ENCODE measurements at places on chromosomes 3 and 15.
A peak's percentile ranks its signal among the peaks of the same experiment; 100 is the strongest.

- DNase-seq, result no peak
These were observed 79.6 kb upstream of the GADL1 start for GRCh38 chr3:30974071-30974470.

DNA sequence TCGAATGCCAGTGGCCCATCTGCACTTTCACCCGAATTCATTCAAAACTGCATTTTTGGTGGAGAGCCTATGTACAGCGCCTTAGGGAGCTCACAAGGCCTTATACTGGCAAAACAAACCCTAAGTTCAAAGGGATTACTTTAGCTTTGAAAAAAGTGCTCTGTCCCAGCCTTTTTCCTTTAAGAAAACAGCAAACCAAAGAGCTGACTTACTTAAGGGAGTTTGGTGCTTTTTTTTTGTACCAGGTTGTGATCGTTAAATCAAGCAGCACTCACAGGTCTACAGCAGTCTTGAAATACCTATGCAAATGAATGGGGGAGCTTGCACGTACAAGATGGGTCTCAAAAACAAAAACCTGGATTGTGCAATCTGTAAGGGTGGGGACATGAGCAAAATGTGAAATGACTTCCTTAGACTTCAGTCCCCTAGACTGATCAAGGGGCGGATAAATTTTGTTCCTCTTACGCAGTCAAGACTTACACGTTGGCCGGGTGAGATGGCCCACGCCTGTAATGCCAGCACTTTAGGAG, 11.6 kb upstream of the PIK3CB start:
- no peak for DNase-seq

GRCh38 chr3:160921020-160921635, 165.1 kb downstream of the PPM1L start:
- DNase-seq, result no peak

DNA sequence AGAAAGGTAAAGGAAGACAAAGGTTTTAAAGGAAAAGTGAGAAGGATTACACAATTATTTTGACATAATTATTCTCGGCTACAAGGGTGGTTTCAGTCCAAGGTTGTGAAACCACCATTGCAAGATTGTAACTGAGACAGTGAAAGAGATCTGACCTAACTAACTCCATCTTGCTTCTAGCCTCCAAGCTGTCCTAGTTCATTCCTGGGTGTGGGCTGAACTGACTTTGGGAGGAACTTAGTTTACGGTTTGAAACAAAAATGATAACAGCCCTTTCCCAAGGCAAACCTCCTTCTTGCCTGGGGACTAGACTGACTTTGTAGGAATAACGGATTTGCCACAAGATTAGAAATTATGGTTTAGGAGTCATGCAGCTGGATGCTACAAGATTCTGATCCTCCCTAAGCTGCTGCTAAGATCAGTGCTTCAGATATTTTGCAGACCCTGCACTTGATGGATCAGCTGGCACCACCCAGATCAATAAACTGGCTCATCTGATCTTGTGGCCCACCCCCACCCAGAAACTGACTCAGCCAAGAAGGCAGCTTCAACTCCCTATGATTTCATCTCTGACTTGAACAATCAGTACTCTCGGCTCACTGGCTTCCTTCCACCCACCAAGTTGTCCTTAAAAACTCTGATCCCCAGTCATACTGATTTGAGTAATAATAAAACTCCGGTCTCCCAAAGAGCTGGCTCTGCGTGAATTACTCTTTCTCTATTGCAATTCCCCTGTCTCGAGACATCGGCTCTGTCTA, 57.7 kb upstream of the AADACL2 start:
- no peak for DNase-seq

DNA sequence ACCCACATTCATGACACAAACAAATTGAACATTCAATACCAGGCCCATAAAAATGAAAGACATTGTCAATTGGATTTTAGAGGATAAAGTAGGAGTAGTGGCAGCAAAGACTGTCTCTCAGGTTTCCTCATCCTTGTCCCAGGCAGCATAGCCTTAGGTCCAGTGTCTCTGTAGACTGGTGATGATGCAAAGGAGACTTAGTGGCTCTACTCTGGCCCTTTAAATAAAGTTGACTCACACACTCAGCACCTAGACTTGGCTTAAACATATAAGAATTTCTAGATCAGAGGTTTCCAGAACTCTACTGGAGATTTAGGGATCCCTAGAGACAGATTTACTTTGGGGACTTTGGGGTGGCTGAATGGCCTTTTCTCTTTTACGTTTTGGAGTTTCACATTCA, 166.6 kb downstream of the NR1D2 start:
- DNase-seq, result no peak

GRCh38 chr3:193704431-193704830, 111.4 kb downstream of the OPA1 start:
- DNase-seq, result no peak

GRCh38 chr3:100737334-100737733, 28.0 kb downstream of the TFG start:
- DNase-seq, result no peak

DNA sequence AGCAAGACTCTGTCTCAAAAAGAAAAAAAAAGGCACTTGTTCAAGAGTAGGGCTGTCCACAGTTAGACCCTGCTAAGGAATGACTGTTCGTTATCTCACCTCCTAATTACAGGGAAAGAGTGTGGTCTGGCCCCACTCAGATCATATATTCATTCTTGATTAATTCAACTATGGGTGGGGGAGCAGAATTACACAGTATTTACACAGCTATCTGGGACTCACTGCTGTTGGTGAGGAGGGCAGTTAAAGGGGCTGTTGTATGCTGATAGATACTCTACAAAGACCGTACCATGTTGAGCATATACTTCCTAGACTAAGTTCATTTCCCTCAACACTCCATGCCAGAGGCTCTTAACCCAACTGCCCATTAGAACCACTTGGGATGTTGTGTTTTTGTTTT, 3.8 kb upstream of the ZNF620 start:
- DNase-seq, result no peak

DNA sequence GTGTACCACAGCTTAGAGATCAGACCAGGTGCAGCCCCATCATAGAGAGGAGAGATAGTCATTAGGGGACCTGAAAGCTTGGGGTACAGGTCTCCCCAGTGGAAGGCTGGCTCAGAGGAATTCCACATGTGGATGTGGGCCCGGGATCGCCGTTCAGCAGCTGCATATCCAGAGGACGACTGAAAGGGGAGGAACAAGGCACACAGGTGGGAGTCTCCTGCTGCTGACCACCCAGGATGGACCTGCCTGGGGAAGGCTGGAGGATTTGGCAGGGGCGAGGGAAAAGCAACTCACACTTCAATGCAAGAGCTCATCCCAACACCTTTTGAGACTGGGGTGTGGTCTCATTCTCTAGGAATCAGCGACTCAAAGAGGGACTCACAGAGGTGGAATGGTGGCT, 25.0 kb upstream of the MRPS22 start:
- no peak for DNase-seq

GRCh38 chr3:13208706-13209633, 135.7 kb upstream of the IQSEC1 start:
- DNase-seq, result no peak

DNA sequence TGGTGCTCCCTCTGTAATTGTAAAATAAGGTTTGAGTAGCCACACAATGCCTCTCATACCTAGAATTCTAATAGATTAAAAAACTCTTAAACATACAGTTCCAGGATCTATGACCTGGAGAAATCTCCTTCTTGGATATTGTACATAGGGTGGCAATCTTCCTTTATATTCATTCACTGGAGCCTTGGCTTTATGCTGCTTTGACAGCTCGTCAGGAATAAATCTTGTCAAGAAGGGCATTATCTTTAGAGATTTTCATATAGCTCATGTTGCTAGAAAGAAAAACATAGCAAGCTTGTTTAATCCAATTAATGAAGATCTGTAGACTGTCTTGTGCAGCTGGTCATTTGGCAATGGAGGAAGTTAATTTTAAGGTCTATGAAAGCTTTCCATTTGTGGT, 131.1 kb downstream of the PYDC2 start:
- DNase-seq, result no peak

- no peak for DNase-seq
These were observed 2.9 kb downstream of the MYD88 start for GRCh38 chr3:38141173-38141951.

DNA sequence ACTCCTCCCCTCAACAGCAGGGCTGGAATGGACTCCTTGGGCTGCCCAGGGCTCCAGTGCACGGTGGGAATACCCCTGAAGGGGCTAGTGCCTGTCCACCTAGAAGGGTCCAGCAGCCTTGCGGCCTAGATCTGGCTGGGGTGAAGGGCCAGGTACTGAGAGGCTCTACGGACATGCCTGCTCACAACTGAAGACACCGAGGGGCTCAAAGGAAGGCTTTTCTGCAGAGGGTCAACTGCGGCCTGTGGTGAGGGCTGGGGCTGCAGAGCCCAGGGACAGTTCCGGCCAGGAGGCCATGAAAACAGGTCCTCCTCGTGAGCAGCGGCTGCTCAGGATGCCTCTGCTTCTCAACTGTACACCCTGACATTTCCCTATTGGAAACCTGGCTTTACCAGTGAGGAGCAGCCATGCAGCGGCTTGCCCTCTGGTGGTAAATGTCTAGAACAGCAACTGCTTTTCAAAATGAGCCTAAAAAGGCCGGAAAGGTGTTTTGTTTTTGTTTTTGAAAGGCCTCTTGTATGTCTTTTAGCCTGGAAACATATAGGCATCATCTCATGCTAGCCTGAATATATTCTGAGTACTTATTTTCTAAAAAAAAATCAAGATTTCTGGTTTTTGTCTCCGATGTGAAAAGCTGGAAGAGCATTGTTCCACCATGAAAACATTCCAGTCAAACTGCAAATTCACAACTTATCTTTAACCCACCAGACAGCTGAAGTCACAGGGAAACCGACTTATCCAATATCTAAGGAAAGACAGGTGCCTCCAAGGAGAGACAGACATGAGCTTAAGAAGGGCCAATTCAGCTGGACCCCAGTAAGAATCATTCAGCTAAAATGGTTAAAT, 163.4 kb downstream of the KLF13 start:
- peak; percentile 18 for DNase-seq

- no peak for DNase-seq
These were observed 28.5 kb downstream of the ACSBG1 start for GRCh38 chr15:78205856-78206255.

GRCh38 chr3:123352134-123352554, 96.7 kb downstream of the ADCY5 start:
- no peak for DNase-seq

DNA sequence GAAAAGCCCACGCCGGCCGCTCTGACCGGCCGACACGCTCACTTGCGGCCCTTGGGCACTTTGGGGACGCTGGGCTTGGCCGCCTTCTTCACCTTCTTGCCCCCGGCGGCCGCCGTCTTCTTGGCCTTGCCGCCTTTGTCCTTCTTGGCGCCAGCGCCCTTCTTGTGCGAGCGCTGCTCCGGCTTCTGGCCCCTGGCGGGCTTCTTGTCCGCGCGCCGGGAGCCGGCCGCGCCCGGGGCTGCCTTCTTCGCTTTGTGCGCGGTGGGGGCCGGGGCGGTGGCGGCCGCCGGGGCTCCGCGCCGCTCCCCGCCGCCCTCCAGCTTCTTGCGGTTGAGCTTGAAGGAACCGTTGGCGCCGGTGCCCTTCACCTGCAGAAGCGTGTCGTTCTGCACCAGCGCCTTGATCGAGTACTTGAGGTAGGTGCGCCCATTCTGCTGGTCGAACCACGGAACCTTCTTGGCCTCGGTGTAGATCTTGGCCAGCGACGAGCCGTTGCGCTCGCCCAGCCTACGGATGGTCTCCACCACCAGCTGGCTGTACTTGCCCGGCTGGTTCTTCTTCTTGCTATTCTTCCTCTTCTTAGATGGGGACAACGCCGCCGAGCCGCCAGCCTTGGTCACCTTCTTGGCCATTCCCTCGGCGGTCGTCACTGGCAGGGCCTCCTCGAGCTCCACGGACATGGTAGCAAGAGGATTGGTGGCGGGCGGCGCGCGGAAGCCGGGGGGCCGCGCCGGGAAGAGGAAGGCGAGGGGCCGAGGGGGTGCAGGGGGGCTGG, 36.7 kb downstream of the HMCES start:
- peak; percentile 27 for DNase-seq

GRCh38 chr15:63473007-63473748, 31.2 kb upstream of the USP3 start:
- DNase-seq, result no peak

GRCh38 chr15:73079565-73079964, 27.3 kb downstream of the NEO1 start:
- no peak for DNase-seq

DNA sequence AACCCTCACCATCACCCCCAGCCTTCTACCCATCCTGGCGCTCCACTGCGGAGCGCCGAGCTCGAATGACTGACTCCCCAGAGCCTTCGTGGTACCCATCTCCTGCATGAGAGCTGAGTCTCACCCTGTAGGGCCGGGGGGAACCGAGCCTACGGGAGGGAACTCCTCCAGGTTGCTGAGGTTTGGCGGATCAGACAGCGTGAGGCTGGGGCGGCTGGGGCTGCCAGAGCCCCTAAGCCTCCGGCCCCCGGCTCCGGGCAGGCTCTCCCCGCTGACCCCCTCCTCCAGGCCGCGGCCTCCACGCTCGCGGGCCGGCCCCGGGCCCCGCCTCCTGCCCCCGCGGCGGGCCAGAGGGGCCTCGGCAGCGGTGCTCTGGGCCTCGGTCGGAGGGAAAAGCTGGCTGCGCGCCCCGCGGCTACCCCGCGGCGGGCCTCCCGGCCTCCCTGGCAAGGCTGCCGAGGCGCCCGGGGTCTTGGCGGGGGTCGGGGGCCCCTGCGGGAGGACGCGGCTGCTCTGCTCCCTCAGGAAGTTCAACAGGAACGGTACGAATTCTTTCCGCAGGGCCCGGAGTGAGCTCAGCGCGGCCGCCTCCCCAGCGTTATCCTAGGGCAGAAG, 643 bp downstream of the CDAN1 start:
- DNase-seq, result no peak

DNA sequence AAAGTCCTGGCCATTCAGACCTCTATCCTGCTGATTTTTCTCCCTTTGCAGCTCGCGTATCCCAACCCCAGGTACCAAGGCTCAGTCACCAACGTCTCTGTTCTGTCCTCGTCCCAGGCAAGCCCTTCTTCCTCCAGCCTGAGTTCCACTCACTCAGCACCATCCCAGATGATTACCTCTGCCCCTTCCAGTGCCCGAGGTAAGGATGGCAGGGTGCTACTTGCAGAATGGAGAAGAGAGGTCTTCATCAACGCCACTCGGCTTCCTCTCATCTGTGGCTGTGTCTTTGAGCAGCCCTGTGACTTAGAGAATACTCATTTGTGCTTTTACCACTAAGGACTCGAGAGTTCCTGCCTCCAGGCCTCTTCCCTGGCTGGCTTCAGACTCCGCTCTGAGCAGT, 22.6 kb upstream of the MANF start:
- DNase-seq, result no peak

GRCh38 chr3:179260949-179261765, 10.2 kb upstream of the KCNMB3 start:
- peak; percentile 58 for DNase-seq

DNA sequence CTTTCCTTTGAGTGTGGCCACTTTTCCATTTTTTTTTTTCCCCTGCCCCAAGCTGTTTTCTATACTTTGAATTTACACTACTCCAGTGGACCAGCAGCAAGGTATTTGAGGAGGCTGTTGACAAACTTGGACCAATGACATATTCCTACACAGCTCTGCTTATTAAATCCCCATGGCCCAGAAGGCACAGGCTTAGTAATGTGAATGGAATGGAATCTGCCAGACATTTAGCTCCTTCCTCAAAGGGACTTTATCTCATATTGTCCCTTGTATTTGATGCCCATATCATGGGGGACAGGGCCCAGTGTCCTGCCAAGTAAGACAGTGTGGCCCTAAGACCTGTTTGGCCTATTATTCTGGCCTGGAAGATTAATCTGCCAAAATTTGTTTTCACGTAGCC, 107.5 kb downstream of the CHCHD6 start:
- no peak for DNase-seq

GRCh38 chr3:184568924-184569829, 7.6 kb downstream of the EPHB3 start:
- no peak for DNase-seq
